ENCODE measurements at places on chromosomes 7 and 10. TPM values are rescaled to one million over a fixed set of nuclear protein-coding genes. Genes with fewer than 3 reads are reported as not detected.

MTPN gene
- 117 TPM for total RNA-seq

SLC39A12 gene
- total RNA-seq: not detected

DNA sequence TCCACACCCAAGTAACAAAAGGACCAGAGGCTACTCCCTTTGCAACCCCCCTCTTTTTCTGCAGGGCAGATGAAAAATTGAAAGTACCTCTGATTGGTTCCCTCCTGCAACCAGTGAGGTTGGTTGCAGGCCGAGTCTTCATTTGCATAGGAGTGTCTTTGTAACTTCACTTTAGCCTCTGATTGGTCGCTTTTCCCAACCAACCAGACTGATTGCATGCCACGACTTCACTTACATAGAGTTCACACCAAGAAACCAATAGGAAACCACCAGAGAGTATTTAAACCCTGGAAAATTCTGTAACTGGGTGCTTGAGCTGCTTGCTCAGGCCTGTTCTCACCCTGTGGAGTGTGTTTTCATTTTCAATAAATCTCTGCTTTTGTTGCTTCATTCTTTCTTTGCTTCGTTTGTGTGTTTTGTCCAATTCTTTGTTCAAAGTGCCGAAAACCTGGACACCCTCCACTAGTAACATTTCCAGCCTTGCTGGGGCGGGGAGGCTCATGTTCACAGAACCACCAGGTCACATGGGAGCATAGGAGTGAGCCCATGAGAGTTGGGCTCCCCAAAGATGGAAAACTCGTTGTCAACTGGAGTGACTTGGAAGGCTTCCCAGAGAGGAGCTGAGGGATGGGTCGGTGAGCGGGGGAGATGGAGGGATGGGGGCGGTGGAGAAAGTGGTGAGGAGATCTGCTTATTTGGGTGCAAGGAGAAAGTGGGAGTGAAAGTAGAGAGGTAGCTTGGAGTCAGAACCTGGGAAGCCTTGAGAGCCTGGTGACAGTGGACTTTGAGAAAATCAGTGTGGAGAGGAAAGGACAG lies 223.6 kb downstream of the GFRA1 start:
- H3K4me3 ChIP-seq: no peak overlapping the region
- no peaks in the 10 kb centered on the region for H3K4me1 ChIP-seq
- DNase-seq: no peak
- peak overlapping the region; percentile 68 for H3K27ac ChIP-seq
- no peaks in the 10 kb centered on the region for H3K27me3 ChIP-seq

HPSE2 gene
- total RNA-seq: not detected

C10orf67 gene
- 0.33 TPM for total RNA-seq

FAM25C gene
- total RNA-seq: not detected

CLCN1 gene
- 0.09 TPM for total RNA-seq

DNA sequence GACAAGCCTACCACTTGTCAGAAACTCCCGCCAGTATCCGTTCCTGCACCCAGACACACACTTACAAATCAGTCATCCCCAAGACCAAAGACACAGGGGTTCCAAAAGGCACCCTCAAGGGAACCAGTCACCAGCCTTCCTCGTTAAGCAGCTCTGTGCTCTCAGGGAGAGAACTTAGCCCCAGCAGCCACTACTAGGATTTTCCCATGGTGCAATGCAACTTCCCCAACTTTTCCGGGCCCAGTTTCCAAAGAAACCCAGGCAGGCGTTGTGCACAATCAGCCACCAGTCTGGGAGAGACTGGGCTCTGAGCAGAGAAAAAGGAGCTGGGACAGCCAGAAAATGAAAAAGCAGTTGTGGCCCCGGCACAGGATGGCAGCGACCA lies 1.2 kb downstream of the DLG5 start:
- peaks cover 46% of the 10 kb centered on the region for H3K4me1 ChIP-seq
- H3K36me3 ChIP-seq: peaks cover 2% of the 10 kb centered on the region
- no peak for DNase-seq

DNA sequence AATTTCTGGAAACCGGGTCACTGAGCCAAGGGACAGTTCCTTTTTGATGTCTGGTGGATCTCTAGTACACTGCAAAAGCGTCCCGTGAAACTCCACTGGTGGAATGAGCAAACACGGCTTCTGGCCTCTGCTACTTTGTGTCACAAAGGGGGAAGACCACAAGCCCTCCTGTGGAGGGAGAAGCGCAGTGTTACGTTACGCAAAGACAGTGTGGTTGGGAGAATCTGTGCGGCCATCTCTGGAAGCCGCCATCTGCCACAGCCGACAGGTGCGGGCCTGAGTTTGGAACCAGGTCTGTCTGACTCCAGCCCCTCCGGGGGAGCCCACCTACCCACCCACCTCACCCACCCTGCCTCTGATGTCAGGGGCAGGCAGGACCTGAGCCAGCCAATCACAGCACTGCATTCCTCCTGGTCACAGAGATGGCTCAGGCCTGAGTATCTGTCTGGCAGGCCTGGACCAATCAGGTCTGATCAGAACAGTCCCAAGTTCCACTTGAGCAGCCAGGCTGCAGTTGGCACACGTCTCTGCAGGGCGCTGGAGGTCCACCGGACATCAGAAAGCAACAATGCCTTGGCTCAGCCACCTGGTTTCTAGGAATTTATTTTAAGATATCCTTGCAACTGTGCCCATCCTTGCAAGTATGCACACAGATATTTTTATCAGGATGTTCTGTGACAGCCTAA lies 3.0 kb upstream of the CYP2W1 start:
- peaks cover 2% of the 10 kb centered on the region for H3K27me3 ChIP-seq
- H3K4me1 ChIP-seq: peaks cover 17% of the 10 kb centered on the region
- no peaks in the 10 kb centered on the region for H3K36me3 ChIP-seq
- H3K27ac ChIP-seq: no peak overlapping the region
- peak overlapping the region; percentile 38 for H3K4me3 ChIP-seq
- DNase-seq: no peak

NRP1 gene
- total RNA-seq: 14.5 TPM

PILRA gene
- total RNA-seq: 2.7 TPM

DNA sequence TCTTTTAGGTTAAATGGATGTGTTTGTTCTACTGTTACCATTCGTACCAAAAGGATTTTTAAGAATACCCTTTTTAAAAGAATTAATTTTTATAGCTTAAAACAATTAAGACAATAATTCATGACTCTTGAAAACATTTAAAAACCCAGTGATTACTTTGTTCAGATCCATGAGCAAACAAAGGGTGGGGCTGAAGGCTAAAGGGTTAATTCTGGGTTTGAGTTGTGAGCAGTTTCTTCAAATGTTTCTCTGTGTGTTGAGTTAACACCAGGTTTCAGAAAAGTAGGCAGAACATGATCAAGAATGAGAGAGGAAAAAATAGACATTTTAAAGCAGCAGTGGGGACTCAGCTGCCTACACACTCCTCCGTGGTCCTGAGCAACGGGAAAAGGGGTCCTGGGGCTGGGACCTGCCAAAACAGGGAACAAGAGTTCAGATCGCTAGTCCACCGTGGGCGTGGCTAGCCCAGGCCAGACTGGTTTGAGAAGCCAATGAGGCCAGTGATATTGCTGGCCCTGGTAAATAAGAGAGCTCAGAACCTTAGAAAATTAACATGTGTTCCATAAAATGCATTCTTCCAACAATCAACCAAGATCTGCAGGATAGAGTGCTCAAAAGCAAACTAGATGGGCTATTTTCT lies 14.9 kb upstream of the EZH2 start:
- no peak overlapping the region for H3K4me3 ChIP-seq
- H3K27ac ChIP-seq: no peak overlapping the region
- H3K27me3 ChIP-seq: no peaks in the 10 kb centered on the region
- DNase-seq: no peak

URGCP gene
- 27.9 TPM for total RNA-seq

All from neural crest cell (in vitro differentiated cells).